ENCODE measurements at places on chromosomes 7 and 10.
A peak's percentile ranks its signal among the peaks of the same experiment; 100 is the strongest.

- no peak for DNase-seq
Measured at GRCh38 chr10:65805993-65806392, 1119.8 kb upstream of the LRRTM3 start.

- no peak for DNase-seq
Measured at GRCh38 chr10:75395066-75395931, 6.3 kb downstream of the ZNF503 start.

GRCh38 chr10:21308018-21308417, 217.5 kb downstream of the SKIDA1 start:
- DNase-seq, result no peak

- DNase-seq, result peak; percentile 35
Measured at GRCh38 chr7:17010637-17011300, 129.0 kb upstream of the AGR3 start.

DNA sequence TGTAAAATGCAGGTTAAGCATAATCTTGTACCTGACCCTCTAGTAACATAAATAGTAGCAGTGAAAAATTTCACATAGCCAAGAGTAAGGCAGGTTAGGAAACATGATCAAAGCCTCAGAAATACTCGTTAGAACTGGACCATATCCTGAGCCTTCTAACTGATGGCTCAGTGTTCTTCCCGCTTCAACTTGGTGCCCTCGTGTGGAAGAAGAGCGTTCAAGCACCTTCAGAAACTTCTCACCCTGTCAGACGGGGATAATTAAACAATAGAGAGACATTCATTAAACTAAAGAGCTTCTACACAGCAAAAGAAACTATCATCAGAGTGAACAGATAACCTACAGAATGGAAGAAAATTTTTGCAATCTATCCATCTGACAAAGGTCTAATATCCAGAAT, 124.5 kb downstream of the MYOF start:
- DNase-seq, result peak; percentile 11

DNA sequence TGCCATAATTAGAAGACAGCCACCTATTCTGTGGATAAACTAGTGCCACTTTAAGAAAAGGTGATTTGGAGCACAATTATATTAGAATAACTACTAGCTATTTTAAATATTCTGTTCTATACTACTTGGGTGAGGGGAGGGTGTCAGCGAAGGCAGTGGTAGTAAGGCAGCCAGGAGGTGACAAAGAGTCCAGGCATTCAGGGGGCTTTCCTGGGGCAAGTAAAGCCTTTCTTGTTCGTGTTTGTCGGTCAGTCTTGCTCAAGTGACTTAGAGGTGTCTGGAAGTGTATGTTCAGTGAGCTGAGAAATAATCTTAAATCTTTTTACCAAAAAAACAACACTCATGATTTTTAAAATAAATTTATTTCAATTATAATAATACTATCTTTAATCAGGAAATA, 34.4 kb downstream of the ADD3 start:
- no peak for DNase-seq

DNA sequence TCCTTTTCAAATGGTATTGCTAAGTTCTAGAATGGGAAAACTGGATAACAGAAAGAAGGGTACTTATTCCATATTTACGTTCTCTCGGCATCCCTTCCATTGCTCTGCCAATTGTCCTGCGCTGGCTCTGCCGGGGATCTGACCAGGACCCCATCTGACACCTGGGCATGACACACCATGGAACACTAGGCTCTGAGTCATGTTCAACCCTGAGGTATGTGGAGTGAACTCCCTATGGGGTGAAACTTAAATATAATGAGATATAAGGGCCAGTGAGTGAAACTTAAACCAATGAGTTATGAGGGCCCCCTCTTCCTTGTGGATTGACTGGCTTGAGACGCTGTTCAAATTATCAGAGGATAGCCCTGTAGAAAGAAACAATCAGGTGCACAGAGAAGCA, 55.1 kb upstream of the ZEB1 start:
- DNase-seq, result no peak

DNA sequence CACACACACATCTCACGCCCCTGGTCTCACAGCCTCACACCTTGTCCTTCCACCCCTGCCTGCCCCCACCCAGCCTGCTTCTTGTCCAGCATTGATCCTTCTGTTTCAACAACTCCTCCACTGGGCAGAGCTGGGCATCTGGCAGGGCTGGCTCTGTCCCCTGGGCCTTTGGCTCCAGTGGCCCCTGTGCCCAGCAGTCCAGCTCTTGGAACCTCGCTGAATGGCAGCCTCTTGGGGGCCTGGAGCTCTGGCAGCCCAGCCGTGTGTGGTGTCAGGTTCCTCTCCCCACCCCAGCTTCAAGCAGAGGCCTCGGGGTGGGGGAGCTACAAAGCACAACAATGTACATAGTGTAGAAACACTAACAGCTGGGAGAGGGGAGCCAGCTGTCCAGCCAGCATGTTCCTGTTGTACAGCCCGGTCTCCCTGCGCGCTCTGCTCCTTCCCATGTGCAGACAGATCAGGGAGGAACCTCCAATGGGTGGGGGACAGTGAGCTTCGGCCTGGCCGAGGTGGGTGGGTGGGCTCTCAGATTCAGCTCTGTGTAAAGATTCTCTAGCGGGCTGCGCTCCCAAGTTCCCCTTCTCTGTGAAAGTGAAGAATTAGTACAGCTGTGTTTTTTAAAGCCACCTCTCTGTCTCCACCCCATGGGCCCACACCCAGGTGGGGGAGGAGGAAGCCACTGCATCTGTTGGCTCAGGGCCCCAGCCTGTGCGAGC, 19.4 kb downstream of the ZMIZ2 start:
- DNase-seq, result no peak

DNA sequence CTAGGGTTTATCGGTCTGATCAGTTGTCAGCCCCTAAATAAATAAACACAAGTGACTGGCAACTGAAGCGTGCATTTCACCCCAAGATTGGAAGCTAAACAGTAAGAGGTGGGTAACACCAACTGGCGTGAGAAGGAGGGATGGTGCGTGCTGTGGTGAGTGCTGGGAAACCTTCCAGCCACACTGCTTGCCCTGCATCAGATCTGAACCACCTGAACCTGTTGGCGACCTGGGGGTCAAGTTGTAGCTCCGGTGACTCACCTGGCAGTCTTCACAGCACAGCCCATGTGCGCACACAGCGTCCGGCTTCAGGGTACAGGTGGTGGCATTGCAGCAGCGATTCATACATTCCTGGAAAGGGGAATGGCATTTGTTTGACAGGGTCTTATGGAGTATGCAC, 170.1 kb downstream of the FANK1 start:
- no peak for DNase-seq

GRCh38 chr7:131570401-131570800, 14.0 kb upstream of the PODXL start:
- DNase-seq, result no peak

DNA sequence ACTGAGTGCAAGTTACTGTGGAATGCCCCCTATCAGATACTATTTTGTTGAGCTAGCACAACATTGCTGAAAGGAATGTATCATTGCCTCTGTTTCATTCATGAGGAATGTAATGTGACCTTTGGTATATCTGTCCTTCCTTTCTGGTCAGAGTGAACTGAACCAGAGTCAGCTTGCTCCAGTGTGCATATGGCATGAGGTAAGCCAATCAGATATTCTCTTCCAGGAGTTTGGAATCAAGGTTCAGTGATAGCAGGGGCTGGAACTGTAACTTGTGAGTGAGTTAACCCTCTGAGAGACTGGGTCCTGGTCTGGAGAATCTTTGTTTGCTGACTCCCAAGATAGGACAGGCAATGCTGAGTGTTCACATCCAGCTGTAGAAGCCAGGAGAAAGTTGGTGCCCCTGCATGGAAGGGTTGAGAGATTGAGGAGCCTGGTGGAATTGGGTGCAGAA, 45.3 kb upstream of the OSBPL3 start:
- DNase-seq, result no peak

DNA sequence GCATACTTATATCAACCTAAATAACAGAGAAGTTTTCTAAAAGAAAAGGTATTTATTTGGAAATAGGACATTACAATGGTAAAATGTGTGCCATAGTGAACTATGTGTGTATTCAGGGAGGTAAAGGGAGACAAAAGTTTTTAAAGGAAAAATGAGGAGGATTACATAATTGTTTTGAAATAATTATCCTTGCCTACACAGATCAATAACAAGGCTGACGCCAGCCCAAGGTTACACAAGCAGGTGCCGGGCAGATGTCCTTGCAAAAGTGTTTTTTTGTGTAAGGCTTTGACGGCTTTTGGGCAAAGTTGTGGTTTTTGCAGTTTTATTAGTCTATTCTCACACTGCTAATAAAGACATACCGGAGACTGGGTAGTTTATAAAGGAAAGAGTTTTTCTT, 22.7 kb upstream of the SLC35B4 start:
- no peak for DNase-seq

GRCh38 chr10:79069325-79070080, 737 bp downstream of the ZMIZ1 start:
- peak; percentile 66 for DNase-seq

DNA sequence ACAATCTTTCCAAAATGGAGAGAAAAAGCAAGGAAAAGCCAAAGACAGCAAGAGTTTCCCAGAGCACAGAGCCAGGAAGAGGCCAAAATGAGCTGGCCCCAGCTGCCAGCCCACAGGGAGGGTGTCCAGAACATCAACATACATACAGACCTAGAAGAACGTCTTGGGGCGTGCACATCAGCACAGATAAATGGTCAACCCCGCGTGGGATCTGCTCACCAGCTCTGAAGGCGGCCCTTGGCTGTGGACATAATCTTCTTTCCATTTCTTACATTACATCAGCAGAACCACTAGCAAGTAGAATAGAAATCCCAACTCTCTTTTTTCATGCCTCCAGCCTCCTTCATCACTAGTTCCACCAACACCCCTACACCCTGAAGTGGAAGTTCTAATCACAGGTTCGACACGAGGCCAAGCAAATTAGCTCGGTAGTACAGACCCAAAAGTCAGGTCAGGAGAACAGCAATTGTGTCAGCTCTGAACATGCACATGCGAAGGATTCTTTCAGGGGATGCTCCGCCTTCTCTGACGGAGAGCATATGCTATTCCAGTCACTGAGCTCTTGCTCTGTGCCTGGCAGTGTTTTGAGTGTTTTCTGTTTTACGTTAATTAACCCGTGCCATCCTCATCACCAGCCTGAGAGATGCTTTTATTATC, 16.4 kb downstream of the SH3PXD2A start:
- no peak for DNase-seq

- DNase-seq, result no peak
Measured at GRCh38 chr7:154699417-154699816, 303.5 kb downstream of the PAXIP1 start.

GRCh38 chr7:138755842-138756590, 41.8 kb upstream of the TMEM213 start:
- DNase-seq, result no peak

- DNase-seq, result no peak
Measured at GRCh38 chr7:94907026-94907810, at the start of gene PPP1R9A. TSS of gene PPP1R9A (plus strand) at chr7:94907594. CDS start at chr7:94910114, 2,520 bp downstream.

DNA sequence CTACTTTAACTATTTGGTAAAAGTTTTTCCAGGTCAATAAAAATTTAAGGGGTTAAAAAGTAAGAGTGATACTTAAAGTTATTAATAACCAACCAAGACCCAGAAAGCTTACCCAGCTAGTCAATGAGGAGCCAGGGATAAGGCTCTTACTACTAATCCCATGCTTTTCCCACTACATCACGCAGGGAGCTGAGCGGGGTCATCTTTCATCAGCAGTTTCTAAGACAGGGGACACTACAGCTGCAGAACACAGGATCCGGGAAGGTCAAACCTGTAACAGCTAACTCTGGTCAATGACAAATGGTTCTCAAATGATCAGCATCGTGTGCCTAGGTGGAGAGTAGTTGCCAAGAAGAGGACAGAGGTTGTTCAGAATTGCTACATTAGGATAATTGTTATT, 65.1 kb downstream of the RSU1 start:
- no peak for DNase-seq

GRCh38 chr7:101058355-101058754, 26.9 kb upstream of the TRIM56 start:
- peak; percentile 58 for DNase-seq

- DNase-seq, result no peak
Measured at GRCh38 chr7:125568799-125569198, 639.2 kb upstream of the POT1 start.

- no peak for DNase-seq
Measured at GRCh38 chr10:43121444-43121843, 16.8 kb upstream of the CSGALNACT2 start.

GRCh38 chr10:66996996-66997395, 71.2 kb downstream of the LRRTM3 start:
- no peak for DNase-seq

GRCh38 chr10:125396676-125397075, 236.3 kb upstream of the CTBP2 start:
- DNase-seq, result no peak

- DNase-seq, result no peak
Measured at GRCh38 chr7:51301806-51302205, 14.8 kb downstream of the COBL start.

GRCh38 chr10:68235581-68235980, 3.7 kb upstream of the ATOH7 start:
- DNase-seq, result no peak

GRCh38 chr10:38003588-38003987, 6.9 kb upstream of the ZNF33A start:
- DNase-seq, result no peak

GRCh38 chr7:140889645-140890044, 35.1 kb downstream of the BRAF start:
- no peak for DNase-seq

DNA sequence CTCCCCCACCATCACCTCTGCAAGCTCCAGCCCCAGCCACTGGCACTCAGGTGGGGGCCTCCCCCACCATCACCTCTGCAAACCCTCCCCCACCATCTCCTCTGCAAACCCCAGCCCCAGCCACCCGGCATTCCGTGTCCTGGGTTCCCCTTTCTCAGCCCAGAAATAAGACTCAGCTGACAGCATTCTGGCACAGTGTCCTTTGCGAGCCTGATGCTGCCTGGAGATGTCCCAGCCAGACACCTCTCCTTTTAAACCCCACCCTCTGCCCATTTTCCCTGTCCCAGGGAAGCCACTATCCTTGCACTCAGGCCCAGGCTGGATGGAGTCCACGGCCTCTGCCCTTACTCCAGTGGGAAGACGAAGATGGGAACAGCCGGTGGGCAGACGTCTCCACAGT, 49.8 kb downstream of the ELFN1 start:
- DNase-seq, result no peak

GRCh38 chr7:124635416-124635815, 130.2 kb downstream of the GPR37 start:
- no peak for DNase-seq

DNA sequence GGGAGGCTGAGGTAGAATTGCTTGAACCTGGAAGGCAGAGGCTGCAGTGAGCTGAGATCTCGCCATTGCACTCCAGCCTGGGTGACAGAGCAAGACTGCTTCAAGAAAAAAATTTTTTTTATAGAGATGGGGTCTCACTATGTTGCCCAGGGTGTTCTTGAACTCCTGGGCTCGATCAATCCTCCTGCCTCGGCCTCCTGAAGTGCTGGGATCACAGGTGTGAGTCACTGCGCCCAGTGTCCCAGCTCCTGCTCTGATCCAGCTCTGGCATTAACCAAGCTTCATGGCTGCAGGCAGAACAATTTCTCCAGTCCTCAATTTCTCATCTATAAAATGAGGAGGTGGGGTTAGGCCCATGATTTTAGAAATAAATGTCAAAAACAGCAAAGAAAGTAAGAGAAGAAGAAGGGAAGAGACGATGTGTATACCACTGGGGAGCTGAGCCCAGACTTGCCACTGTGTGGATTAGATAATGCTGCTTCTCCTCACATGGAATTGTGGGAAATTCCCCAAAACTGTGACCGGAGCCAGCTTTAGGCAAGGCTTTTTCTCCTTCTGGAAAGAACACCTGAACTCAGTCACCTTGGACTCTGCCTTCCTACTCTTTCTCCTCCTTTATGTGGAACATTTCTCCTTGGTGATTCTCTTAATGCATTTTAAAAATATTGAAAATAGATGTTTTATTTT, 25.5 kb downstream of the IL15RA start:
- DNase-seq, result no peak

- DNase-seq, result peak; percentile 28
Measured at GRCh38 chr7:43479042-43479441, 103.9 kb upstream of the STK17A start.
